NCI-H2227 treated with DMSO at 0.1 percent for 48 hours (cell line): ENCODE measurements at places on chromosomes 1 and 21.

- no peak for DNase-seq
Measured at GRCh38 chr1:187646536-187647107, 817.9 kb downstream of the PLA2G4A start.

GRCh38 chr1:211952299-211952698 is 83.1 kb downstream of the INTS7 start:
- no peak for DNase-seq

DNA sequence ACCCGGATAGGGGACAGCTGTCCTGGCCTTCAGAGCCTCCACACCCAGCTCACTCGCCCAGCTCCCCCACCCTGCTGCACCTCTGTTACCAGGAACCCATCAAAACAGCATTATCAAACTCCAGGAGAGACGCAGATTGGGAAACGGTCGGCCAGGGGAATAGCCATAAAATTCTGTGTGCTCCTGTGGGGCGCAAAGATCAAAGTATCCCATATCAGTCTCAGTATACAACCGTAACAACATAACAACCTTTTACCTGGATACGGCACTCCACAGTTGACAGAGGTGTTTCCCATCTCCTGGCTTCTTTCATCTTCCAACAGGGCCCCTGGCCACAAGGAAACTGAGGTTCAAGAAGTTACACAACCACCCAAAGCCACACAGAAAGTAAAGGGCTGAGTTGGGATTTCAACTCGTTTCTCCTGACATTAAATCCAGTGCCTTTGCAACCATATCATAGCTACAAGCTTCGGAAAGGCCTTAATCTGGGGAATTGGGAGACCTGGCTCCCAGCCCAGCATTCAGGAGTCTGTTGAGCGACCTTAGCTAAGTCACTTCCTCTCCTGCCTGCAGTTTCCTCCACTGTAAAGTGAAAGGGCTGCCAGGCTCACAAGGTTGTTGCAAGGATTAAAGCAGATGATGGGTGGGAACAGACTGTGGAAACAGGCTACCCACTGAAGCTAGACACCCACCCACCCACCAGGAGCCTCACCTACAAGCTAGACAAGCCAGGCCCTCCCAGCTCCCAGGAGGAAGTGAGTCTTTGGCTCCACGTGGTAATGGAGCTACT is 8.1 kb upstream of the EPHB2 start:
- DNase-seq = no peak

- no peak for DNase-seq
Measured at GRCh38 chr1:54199151-54199764, 572 bp downstream of the CYB5RL start.

- DNase-seq = no peak
Measured at GRCh38 chr1:26907071-26907917, 6.5 kb downstream of the NR0B2 start.

DNA sequence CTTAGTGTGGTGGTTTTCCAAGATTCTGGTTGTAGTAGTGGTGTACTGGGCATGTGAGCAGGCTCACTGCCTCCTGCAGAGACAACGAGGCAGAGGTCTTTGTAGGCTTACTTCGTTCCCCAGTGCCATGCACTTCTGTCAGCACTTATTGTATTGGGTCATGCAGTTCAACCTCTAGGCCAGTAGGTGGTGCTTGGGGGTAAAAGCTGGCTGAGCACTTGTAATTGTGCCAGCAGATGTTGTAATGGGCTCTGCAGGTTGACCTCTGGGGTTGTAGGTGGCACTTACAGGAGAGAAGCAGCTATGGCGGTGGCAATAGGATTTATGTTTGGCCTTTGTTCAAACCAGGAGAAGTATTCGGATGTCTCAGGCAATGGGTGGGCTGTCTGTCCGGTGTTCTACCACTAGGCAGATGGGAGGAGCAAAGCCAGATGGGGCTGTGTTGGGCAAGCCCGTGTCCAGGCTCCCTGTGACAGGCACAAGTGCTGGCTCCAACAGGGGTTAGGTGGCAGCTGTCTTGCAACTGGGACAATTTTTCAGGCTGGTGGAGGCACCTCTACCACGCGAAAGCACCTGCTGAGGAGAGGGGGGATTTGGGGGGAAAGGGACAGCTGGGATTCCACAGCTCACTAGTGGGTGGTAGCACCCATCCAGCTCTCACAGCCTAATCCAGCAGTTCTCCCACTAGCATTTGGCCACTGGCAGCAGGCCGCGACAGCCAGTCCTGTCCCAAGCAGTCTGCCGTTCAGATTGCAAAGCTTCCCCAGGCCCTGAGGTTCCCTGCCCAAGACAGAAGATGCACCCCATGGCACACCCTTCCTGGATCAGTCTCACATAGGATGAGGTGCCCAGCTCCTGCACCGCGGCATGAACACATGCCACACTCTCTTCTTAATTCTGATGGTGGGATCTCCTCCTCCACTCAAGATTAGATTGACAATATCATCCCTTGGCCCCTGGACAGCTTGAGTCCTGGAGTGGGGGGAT is 274.5 kb downstream of the CTH start:
- peak; percentile 1 for DNase-seq

- DNase-seq = peak; percentile 58
Measured at GRCh38 chr1:235649368-235650163, at the start of gene GNG4. Gene GNG4 (minus strand): TSS chr1:235649784. CDS start chr1:235583838, 65,946 bp downstream.

GRCh38 chr1:95388031-95388430 is 154.0 kb downstream of the RWDD3 start:
- no peak for DNase-seq

GRCh38 chr1:102191723-102192122 is 195.0 kb upstream of the OLFM3 start:
- no peak for DNase-seq

- no peak for DNase-seq
Measured at GRCh38 chr1:11448373-11449099, 30.4 kb upstream of the DISP3 start.

- DNase-seq = peak; percentile 80
Measured at GRCh38 chr1:115828101-115829022, 12.6 kb downstream of the NHLH2 start.

DNA sequence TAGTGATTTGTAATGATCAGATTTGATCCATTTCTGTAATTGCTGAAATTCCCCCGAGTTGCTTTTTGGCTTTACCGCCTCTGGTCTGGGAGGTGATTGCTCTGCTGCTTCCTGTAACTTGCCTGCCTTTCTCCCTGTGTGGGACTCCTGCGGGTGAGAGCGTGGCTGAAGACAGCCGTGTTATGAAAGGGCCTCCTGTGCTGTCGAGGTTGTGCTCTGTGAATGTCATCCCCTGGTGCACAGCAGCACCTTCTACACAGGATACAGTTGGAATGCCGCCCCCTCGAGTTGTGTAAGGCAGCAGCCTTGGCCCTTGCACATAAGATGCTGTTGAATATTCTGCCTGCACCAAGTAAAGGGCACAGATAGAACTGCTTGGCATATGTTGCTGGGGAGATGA is 5.9 kb downstream of the SOD1 start:
- DNase-seq = no peak

DNA sequence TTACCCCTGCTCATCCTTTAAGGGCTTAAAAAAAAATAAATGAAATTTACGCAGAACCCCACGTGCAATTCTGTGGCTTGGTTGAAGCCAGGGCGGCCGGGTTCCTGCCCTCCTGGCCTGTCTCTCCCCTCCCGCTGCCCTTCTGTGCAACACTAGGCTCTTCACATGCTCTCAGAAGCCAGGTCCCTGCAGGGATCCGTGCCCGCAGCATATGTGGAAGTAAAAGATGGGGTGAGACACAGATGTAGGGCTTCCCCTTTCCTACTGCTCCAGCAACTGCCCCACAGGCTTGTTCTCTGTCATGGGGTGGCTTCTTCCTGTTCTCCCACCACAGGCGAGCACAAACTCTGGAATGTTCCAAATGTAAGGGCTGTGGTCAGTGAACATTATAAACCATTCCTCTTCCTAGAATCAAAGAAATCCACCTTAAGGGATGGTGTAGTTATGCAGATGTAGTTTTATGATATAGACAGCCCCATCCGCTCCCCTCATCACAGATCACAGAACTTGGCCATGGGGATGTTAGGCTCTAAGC is 535.4 kb downstream of the KIF26B start:
- no peak for DNase-seq

GRCh38 chr1:157088607-157089006 is 11.0 kb downstream of the ETV3L start:
- no peak for DNase-seq

DNA sequence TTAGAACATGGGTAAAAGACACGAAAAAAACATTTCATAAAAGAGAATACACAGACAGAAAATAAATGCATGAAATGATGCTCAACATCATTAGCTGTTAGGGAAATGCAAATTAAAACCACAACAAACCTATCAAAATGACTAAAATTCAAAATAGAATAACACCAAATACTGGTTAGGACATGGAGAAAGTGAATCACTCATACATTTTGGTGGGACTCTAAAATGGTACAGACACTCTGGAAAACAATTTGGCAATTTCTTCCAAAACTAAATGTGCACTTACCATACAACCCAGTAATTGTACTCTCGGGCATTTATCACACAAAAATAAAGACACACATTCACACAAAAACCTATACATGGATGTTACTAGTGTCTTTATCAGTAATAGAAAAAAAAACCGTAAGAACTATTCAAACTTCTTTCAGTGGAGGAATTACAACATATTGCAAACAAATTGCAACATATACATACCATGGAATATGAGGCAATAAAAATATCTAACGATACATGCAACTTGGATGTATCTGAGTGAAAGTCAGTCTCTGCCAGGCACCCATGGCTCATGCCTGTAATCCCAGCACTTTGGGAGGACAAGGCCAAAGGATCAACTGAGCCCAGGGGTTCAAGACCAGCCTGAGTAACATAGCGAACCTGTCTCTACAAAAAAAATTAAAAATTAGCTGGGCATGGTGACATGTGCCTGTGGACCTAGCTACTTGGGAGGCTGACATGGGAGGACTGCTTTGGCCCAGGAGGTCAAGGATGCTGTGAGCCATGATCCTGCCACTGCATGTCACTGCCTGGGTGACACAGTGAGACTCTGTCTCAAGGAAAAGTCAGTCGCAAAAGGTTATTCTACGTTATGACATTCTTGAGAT is 19.6 kb downstream of the HSF2BP start:
- no peak for DNase-seq

GRCh38 chr1:202146279-202146678 is 1.7 kb upstream of the ARL8A start:
- DNase-seq = no peak

DNA sequence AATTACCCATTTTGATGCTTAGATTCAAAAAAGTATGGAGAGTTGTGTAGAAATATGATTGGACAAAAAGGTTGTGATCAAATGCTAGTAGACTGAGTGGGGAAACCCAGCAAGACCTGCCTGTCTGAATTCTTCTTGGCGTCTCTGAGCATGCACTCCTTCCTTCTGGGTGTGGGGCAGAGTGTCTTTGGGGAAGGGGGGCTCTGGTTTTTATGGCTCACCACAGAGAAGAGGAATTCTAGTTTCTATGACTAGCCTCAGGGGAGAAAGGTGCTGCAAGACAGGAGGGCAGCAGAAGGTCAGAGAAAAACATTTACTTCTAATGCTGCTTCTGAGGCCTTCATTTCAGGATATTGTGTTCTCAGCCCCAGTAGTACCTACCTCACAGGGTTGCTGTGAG is 33.9 kb upstream of the PIGC start:
- DNase-seq = no peak

GRCh38 chr1:1122078-1122811 is 6.4 kb upstream of the C1orf159 start:
- no peak for DNase-seq

GRCh38 chr1:29784276-29785136 is 548.2 kb downstream of the PTPRU start:
- DNase-seq = no peak
